Gastroesophageal sphincter (tissue), 4 donors: ENCODE measurements at places on chromosomes 12 and 14.

GRCh38 chr14:99427632-99428300, 52.9 kb downstream of the SETD3 start:
- no peak for ATAC-seq

GRCh38 chr14:31440280-31440679, 17.0 kb downstream of the DTD2 start:
- ATAC-seq = no peak

GRCh38 chr14:104703269-104703668, 13.9 kb downstream of the INF2 start:
- ATAC-seq = no peak

DNA sequence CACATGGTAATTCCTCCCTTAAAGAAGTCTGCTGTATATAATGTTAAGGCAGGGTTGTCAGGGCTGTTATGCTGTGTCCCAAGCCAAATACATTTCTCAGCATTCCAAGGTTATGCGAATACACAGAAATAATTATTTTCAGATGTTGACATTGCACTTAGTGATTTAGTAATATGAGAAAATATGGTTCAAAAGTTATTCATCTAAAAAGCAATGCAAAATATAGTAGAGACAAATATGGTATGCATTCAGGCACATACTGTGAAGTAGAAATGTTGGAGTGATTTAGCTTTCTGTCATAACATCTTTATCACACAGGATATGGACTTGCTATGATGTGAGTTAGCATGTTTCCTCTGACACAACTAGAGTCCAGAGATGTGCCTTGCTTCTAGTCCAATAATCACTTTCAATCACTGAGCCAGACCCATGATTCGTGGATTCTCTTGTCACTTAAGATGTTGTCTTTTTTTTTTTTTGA, 70.0 kb downstream of the PDE3A start:
- ATAC-seq = no peak

DNA sequence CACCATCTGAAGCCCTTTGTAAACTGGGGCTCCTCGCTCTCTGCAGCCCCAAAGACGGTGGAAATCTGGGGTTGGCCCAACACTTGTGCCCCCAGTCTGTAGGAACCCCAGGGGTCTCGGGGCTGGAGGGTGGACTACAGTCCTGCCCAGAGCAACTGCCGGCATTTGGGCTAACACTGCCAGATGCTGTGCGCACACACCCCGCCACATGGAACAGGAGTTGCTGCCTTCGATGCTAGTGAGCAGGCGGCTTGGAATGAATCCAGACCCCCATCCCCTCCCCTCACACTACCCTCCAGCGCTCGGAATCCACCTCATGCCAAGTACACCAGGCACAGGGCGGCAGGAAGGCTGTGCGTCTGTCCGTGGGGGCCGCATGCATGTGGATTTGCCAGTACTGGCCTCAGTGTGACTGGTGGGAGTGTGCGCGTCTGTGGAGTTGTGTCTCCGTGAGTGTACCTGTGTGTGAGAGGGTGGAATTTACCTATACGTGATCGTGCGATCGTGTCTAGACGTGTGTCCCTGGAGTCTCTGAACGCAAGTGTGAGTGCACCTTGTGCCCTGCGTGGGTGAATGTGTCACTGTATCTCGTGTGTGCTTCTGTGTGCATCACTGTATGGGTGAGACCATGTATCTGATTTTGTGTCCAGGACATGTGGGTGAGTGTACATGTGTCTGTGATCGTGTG, 5.1 kb downstream of the LHX5 start:
- ATAC-seq = no peak

DNA sequence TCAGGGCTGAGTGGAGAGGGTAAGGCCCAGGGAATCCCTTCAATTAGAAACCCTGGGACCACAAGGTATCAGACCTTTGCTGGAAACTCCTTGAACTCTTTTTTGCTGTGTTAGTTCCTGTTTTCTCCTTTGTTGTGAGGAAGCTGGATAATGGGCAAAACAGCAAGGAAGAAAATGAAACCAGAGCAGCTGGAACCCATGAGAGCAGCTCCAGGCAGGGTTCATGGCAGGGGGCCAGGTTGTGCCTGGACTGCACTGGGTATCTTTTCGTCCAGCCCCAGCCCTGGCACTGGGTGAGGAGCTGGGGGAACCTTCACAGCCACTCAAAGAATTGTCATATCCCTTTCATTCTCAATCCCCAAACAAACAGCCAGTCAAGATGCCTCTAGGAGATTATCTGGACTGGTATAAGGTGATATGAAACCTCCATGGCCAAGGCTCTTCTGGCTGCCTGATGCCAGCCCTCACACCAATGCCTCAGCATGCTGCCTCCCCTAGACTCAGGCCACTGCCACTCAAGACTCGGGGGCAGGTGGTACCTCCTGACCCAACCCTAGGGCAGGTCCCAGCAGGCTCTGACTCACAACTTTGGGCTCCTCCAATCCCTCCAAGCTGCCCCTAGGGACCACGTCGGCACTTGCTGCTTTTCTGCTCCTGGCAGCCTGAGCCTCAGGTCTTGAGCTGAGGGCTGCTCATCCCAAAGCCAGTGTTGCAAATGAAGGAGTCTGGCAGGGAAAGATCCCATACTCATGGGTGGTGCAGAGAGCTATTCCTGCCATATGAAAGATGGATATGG, 16.5 kb downstream of the FAM186B start:
- no peak for ATAC-seq

DNA sequence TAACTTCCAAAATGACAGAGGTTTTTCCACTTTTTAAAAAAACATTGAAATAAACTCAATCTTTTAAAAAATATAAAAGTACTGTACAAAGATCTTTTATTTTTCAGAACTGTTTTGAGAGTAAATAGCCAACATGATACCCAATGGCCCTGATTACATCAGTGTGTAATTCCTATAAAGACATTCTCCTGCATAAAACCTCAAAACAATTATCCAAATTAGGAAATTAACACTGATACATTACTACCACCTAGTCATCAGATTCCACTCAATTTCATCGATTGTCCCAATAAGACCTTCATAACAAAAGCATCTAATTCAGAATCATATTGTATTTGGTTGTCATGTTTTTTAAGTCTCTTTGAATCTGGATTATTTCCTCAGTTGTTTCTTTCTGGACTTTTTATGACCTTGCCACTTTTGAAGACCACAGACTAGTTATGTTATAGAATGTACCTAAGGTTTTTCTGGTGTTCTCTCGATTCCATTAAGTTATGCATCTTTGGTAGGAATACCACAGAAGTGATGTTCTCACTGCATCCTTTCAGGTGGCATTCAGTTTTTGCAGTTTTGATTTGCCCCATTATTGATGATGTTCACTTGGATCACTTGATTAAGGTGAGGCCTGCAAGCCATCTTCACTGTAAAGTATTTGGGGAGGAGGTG, 4.0 kb upstream of the YEATS4 start:
- ATAC-seq = no peak

DNA sequence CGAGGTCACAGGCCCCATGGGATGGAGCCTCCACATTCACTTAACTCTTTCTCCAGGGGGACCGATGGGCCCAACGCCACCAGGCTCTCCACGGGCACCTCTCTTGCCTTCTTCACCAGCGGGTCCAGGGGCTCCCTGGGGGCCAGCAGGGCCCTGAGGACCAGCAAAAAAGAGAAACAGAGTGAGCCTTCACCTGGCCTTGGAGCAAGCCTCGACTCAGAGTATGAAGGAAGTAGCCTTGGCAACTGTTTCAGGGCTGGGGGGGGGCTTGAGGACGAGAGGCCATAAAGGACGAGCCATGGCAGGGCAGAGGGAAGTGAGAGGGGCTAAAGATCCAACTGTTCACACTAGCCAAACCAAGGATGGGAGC, 18.0 kb downstream of the COL2A1 start:
- ATAC-seq = no peak

- ATAC-seq = no peak
Observed at GRCh38 chr12:84113666-84114065, 798.9 kb downstream of the SLC6A15 start.

- ATAC-seq = no peak
Observed at GRCh38 chr12:108821407-108822397, 35.7 kb downstream of the SSH1 start.

DNA sequence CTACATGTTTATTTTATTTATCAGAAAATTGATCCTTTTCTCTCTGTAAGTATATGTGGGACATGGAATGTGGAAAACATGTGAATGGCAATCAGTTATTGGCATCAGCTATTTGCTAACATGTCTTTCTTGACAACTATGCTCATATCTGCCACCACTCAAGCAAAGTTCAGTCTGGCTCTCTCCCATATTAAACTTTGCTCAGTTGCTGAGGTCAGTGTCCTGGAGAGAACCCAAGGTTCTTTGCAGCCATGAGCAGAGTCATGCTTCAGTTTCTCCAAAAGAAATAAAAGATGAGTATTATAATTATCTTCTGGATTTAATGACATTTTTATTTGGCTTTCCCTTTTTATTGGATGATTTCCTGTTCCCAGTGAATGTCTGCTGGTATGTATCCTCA, 42.6 kb downstream of the A2M start:
- ATAC-seq = no peak

- no peak for ATAC-seq
Observed at GRCh38 chr12:70756118-70756517, 118.9 kb upstream of the PTPRB start.

GRCh38 chr12:95720146-95720545, 70.4 kb downstream of the NTN4 start:
- ATAC-seq = no peak

GRCh38 chr12:123200414-123200813, 32.5 kb downstream of the MPHOSPH9 start:
- ATAC-seq = no peak

DNA sequence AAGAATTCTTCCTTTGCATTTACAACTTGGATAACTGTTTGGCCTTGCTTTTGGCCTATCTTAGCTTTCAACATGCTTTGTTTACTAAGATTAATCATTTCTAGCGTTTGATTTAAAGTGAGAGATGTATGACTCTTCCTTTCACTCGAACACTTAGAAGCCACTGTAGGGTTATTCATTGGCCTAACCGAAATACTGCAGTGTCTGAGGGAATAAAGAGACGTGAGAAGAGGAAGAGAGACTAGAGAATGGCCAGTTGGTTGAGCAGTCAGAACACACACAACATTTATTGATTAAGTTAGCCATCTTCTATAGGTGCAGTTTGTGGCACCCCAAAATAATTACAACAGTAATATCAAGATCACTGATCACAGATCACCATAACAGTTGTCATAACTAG, 62.3 kb upstream of the CCDC175 start:
- no peak for ATAC-seq

DNA sequence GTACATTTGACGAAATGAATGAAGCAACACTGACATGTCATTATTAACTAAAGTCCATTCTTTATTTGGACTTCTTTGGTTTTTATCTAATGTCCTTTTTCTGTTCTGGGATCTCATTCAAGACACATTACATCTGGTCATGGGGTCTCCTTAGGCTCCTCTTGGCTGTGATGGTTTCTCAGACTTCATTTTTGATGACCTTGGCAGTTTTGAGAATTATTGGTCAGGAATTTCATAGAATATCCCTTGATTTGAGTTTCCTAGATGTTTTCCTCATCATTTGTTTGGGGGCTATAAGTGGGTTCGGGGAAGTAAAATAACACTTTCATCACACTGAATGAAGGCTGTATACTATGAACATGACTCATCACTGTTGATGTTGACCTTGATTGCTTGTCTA, 770.6 kb downstream of the AACS start:
- no peak for ATAC-seq

DNA sequence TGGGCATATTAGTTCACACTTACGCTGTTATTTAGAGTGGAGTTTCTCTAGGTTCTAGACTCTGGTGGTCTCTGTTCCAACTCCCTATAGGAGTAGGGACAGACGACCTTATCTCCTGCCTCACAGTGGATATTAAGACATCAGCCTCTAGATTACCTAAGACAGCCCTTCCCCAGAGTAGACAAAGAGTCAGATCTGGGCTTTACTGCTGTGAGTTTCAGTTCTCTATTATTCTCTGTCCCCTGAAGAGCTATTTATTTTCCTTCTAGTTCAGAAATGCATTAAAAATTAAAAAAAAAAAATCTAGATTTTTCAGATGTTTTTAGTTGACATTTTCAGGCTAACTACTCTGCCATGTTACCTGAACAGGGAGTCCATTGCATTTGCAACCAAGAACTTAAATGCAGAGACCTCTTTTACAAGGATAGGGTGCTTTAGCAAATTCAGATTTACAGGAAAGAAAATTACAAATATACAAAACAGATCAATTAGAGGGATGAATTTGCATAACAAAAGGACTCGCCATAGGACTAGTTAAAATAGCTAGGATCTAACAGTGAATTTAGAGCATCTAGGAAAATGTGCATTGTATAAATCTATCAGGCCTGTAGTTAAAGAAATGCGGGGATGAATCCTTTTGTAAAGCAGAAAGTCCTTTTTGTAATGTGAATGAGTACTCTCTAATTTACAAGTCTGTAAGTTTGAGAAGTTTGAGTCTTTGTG, 381.4 kb downstream of the APAF1 start:
- ATAC-seq = no peak

DNA sequence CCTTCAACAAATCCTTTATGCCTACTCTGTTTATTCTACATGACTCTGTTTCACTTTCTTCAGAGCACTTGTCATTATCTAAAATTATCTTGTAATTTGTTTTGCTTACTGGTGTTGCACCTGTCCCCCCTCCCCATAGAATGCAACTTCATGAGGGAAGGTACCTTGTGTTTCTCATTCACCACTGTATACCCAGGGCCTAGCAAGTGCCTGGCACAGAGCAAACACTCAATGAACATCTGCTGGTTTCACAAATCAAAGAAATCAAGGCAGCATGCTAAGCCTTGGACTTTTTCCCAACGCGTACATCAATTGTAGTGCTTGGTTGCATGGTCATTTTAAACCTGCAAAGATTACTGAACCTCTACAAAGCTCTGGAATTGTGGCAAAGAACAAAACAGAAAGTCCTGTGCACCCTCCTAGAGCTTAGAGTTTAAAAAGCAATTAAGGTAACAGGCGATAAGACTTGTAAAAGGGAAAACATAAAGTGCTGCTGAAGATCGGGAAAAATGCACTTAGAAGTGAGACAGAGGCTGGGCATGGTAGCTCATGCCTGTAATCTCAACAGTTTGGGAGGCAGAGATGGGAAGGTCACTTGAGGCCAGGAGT, 479.1 kb downstream of the MED13L start:
- no peak for ATAC-seq

- no peak for ATAC-seq
Observed at GRCh38 chr12:9742661-9743060, 9.8 kb upstream of the CLECL1 start.

DNA sequence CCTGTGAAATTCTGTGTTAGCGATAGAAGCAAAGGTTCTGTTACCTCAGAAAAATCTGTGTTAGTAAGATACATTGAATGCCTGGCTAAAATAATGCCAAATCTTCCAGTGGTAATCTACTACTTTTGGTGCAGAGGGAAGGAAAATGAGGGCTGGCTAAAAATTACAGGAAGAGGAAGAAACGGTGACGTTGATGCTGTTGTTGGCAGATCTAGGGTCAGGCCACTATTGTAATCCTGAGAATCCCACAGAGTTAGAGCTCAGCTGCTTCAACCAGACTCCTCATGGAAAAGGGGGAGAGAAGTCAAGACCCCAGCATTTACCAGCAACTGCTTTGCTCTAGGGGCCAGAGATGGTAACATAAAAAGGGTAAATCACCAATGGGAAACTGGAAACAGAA, 145.1 kb downstream of the PPM1H start:
- no peak for ATAC-seq
